Stimulated activated CD8-positive, alpha-beta memory T cell treated with anti-CD3 and anti-CD28 coated beads, Interleukin-7, amount 100 ng/mL, for 4 hours (primary cell): ENCODE measurements at places on chromosomes 2 and 18.

DNA sequence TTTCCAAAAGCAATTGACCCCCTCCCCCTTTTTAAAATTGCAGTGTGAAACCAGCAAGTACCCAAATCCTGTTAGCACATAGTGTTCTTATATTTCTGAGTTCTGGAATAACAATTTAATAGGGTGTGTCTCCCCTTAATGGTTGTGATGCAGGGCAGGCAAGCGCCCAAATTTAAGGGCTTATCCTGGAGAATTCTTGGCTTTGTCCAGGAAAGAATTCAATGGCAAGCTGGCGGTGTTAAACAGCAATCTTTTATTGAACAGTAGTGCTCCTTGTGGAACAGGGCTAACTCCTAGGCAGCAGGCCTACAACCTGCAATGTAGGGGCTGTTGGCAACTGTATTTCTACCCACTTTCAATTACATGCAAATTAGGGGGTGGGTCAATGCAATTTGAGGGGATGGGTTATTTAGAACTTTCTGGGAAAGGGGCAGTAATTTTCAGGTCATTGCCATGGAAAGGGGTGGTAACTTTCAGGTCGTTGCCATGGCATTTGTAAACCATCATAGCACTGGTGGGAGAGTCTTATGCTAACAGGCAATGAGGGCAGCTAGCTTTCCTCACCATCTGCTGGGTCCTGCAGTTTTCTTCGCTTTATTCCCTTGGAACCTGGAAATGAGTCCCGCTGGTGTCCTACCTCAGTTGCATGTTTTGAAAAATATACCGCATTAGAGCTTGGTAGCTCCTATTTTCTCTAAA is 149.0 kb upstream of the KCTD1 start:
- no peak for DNase-seq

DNA sequence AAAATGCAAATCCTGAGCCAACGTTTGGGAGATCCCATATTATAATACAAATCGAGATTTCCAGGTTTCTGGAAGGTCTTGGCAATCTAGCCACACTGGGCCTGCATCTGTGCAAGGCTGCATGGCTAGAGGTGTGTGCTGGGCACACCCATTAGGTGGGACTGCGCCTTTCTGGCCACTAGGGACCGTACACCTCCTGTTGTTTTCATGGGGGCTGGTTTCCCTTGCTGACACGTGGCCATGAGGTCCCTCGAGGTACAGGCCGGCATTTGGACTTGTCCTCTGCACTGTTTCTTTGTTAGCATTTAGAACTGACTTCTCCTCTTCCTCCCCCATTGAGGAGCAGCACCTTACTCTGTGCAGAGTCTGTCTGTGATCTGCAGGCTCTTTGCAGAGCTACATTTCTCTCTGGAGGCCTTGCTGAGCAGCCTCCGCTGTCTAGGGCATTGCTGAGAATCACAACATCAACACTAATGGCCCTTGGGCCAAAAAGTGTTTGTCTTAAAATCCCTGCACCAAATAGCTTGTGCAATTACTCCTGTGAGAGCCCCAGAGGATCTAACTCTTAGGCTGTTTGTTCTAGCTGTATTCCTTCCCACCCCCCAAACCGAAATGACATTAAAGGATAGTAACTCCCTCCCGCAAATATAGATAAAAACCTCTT is 131.2 kb downstream of the NEDD4L start:
- no peak for DNase-seq

DNA sequence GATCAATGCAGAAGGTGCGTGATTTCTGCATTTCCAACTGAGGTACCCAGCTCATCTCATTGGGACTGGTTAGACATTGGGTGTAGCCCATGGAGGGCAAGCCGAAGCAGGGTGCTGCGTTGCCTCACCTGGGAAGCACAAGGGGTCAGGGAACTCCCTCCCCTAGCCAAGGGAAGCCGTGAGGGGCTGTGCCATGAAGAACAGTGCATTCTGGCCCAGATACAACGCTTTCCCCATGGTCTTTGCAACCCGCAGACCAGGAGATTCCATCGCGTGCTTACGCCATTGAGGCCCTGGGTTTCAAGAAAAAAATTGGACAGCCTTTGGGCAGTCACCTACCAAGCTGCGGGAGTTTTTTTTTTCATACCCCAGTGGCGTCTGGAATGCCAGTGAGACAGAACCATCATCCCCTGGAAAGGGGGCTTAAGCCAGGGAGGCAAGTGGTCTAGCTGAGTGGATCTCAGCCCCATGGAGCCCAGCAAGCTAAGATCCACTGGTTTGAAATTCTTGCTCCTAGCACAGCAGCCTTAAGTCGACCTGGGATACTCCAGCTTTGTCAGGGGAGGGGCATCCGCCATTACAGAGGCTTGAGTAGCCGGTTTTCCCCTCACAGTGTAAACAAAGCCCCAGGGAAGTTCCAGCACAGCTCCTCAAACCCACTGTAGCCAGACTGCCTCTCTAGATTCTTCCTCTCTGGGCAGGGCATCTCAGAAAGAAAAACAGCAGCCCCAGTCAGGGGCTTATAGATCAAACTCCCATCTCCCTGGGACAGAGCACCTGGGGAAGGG is 21.7 kb downstream of the TFPI start:
- no peak for DNase-seq

GRCh38 chr18:23135550-23136325 is 453 bp downstream of the CABLES1 start:
- peak; percentile 5 for DNase-seq

DNA sequence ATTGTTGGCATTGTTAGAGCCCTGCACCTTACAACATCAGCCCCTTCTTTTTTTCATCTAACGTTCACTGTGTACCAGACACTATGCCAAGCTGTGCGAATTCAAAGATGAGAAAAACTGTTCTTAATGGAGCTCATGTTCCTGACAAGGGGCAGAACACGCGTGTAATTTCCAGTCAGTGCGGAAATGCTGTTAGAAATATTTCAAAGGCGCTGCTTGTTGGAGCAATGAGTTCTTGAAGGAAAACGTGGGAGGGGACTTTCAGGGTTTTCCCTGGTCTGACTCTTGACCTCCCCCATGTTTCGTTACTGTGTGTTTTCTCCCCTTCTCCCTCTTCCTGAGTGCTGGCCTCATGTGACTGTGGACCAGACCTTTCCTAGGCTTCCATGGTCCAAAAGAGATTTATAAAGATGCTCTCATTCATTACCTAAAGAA is 1.5 kb downstream of the MTHFD2 start:
- no peak for DNase-seq

GRCh38 chr2:72694715-72695496 is 130.9 kb downstream of the EXOC6B start:
- no peak for DNase-seq

DNA sequence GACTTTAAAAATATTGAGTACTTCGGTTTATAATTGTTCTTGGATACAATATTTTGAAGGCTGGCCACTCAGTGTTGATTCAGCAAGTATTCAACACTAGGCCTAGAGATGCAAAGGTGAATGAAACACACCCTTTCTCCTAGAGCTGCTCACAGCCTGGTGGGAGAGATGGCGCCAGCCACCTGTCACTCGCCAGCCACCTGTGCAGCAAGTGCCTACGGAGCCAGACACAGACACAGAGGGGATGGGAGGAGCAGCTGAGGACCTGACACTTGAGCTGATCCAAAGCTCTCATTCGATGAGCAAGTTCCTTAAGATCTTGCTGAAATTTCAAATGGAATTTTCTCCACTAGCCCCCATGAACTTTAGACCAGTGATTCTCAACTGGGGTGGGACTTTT is 151.1 kb upstream of the RIOK3 start:
- DNase-seq, result no peak
